NCI-H1048 (cell line): ENCODE measurements at places on chromosomes 6 and 20.
A peak's percentile ranks its signal among the peaks of the same experiment; 100 is the strongest.

DNA sequence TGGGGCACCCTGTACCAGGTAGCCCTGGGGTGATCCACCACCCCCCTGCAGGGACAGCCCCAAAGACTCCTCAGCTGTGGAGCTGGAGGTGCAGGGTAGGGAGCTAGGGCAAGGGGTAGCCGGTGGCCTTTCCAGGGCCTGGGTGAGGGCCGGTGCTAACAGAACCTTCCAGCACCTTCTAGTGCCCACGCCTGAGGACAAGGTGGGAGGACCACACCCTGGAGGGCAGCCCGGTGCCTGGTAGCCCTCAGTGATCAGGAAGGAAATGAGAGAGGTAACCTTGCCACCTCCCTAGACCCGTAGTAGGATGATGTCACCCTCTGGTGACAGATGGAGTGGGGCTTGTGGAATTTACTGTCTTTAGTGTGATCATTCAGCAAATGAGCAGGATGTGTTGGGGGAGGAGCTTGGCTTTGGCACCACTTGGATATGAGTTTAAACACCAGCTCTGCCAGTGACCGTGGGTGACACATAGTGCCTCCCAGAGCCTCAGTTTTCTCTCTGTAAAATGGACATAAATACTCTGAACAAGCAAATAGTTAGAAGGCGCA is 187.7 kb downstream of the NFATC2 start:
- DNase-seq = no peak

GRCh38 chr6:109998159-109998785 is 20.2 kb downstream of the GPR6 start:
- DNase-seq = no peak

GRCh38 chr20:49796600-49797343 is 15.9 kb upstream of the SLC9A8 start:
- no peak for DNase-seq

DNA sequence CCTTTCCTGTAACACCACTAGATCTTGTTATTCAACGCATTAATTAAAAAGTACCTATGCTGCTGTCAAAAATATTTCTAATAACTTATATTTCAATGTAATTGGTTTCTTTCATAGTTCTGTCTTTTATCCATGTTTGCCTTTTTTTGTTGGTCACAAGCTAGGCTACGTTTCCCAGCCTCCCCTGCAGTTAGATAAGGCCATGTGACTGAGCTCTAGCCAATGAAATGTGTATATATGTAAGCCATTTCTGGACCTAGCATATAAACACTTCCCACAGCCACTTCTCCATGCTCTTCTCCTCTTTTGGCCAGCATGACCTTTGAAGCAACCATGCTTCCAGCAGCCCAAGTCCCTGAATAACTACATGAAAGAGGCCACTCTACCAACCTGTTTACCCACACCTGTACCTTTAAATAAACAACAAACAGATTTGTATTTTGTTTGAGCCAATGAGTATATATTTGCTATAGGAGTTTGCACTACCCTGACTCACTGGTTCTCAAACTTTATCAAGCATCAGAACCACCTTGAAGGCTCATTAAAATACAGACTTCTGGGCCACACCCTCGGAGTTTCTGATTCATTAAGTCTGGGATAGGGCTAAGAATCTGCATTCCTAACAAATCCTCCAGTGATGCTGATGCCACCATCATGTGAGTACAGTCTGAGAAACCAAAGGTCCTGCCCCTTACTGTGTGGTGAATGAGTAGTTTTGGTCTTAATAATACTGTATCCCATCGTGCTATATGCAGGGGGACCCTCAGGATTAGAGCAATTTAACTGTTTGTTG is 45.6 kb upstream of the BEND6 start:
- no peak for DNase-seq

DNA sequence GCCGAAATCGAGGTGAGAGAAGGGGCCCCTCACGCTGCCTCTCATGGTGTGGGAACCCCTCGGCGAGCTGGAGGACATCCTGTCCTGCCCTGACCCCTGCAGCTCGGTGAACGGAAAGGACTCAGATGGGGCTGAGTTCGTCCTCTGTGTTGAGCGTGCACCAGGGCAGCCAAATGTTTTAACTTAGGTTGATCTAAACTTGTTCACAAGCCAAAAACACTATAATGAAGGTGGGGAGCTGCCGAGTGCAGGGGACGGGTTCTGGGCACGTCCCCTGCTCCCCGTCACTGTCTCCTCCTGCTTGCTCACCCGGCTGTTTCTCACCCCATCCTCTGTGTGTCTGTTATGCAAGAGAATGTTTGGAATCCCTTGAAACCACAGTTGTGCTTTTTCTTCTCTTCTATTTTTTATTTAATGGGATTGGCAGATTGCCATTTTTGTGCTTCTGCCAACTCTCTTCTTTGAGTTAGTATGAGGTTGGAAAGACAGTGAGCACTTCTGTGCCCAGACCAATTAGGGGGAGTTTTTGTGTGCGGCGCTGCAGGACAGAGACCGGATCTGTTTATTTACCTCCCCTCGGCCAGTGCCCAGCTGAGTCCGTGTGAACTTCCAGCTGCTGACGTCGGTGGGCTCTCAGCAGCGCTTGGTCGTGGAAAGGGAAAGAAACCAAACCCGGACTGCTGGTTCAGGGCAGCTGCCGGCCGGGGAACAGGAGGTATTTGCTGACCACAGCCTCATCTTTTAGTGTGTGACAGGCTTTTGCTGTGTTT is 158.1 kb downstream of the DTNBP1 start:
- peak; percentile 61 for DNase-seq

DNA sequence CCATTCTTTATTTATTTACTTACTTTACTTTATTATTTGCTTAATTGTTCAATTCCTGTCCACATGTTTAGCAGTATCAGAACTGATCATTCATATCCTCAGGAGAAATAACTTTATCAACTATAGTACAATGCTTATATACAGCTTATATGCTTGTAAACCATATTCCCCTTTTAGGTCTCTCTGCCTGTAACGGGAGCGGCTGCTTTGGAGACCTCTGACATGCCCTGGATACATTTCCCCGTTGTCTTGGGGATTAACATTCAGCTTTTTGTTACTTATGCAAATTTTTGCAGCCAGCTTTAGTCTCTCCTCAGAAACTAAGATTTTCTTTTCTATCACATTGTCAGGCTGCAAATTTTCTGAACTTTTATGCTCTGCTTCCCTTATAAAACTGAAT is 17.6 kb upstream of the FUT9 start:
- DNase-seq = no peak

DNA sequence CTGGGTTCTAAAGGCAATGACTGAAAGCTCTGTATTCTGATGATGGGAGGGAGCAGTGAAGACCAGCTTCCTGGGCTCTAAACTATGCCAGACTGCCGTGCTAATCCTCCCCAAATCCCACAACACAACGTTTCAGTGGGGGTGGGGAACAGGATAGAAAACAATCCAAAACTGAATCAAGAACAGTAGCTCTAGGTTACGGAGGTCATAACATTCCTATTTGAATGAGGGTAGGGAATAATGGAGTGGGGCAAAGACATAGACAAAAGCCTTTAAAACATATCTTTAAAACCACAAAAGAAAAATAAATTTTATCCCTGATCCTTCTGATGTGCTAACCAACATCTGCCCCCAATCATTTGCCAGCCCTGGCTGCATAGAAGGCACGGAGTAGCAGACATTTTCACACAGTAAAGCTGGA is 7.8 kb downstream of the USP49 start:
- DNase-seq = no peak

DNA sequence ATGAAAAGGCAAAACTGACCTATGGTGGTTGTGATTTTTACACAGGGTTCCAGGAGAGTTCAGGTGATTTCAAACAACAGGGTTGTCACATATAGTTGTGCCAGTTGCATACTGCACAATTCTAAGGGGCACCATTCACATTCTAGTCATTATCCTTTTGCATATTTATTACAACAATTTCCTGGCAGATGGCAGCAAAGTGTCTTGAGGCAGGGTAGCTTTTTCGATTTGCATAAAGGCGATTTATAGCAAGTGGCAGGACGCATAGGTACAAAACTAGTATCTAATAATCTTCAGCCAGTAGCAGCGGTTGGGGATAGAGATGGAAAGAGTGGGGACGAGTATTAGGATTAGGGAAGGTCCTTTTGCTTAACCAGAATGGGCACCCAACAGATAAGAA is 46.5 kb upstream of the TRAF3IP2 start:
- no peak for DNase-seq

- no peak for DNase-seq
Observed at GRCh38 chr6:129440691-129441090, 269.3 kb downstream of the ARHGAP18 start.

- DNase-seq = no peak
Observed at GRCh38 chr6:161369339-161369738, 95.5 kb upstream of the AGPAT4 start.

GRCh38 chr20:9395971-9396370 is 118.4 kb upstream of the LAMP5 start:
- no peak for DNase-seq
